Neural crest cell (in vitro differentiated cells): ENCODE measurements at places on chromosomes 13 and 19.

- no peak for DNase-seq
Observed at GRCh38 chr13:36979361-36980050, 19.6 kb downstream of the ALG5 start.

DNA sequence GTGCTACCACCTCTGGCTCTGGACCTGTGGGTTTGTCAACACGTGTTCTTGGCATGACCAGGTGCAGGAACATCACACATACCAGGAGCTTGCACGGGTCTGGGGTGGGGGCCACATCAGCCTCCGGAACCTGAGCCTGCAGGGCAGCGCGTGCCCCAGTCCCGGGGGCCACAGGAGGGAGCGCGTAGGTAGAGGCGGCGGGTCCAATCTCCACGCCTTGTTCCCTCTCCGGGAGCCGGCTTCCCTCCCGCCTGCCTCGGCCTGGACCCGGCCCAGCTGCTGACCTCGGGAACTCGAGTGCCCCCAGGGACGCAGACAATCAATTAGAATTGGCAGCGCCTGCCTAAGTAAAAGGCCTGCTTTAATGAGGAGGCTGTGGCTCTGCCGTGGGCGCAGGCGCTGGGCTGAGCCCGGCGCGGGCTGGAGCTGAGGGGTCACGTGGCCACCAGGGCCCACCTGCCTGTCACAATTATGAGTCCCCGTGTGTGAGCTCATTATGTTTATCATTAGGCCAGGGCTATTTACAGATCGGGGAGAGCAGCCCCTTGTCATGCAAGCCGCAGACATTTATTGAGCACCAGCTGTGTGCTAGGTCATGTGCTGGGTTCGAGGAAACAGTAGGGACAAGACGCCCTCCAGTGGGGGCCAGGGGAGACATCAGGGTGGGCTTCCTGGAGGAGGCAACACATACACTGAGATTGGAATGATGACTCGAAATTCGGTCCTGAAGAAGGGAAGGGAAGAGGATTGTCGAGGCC lies 32.2 kb upstream of the TNFAIP8L1 start:
- DNase-seq, result peak; percentile 64

- DNase-seq, result no peak
Observed at GRCh38 chr13:23986619-23987018, 89.3 kb upstream of the C1QTNF9B start.

- DNase-seq, result no peak
Observed at GRCh38 chr13:109090796-109091195, 461.4 kb downstream of the MYO16 start.

DNA sequence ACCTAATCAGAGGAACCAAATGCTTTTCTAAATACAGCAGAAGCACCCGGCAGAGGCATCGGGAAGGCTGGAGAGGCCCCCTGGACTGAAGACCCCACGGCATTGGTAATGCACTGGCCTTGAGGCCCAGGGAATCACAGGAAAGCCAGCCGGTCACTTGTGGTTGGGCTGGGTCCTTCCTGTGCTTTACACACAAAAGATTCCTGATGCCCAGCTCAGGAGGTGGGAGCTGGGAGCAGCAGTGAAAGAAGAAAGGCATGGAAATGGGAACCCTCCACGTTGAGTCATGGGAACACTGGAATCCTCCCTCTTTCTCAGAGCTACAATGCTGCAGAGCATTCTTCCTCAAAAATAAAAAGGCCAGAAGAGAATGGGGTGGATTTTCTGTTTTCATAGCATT lies 126.4 kb downstream of the TNFRSF19 start:
- DNase-seq, result no peak

- DNase-seq, result no peak
Observed at GRCh38 chr13:70634893-70635292, 526.6 kb upstream of the KLHL1 start.

DNA sequence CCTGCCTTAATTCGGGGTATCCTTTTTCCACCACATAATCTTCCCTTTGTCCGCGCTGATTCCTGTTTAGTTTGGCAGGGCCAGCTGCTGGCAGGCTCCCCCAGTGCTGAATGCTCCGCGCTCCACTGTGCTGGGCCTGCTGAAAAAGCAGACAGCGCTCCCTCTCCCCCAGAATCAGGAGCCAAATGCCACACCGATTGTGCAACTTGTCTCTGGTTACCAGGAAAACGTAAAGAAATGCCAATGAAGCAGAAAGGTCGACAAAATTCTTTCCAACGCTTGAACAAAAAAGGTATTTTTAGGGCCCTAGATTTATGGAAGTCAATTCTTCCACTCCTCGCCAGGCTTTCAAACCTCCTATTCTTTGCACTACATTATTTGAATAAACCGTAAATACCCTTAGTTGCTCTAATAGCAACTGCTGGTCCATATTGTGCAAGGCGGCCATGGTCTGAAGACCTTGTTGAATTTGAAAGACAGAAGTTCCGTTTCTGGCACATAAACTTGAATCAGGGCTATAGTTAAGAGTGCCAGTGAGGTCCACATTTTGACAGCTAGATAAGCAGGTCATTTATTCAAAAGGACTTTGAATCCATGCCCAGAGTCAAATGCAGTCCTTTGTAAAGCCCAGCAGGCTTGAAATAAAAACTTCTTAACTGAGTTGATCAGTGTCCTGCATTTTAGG lies 206.7 kb upstream of the RFC3 start:
- DNase-seq, result peak; percentile 36

- no peak for DNase-seq
Observed at GRCh38 chr13:31421756-31422155, 222.0 kb downstream of the B3GLCT start.

GRCh38 chr13:26976313-26976712 lies 195.3 kb downstream of the USP12 start:
- no peak for DNase-seq

DNA sequence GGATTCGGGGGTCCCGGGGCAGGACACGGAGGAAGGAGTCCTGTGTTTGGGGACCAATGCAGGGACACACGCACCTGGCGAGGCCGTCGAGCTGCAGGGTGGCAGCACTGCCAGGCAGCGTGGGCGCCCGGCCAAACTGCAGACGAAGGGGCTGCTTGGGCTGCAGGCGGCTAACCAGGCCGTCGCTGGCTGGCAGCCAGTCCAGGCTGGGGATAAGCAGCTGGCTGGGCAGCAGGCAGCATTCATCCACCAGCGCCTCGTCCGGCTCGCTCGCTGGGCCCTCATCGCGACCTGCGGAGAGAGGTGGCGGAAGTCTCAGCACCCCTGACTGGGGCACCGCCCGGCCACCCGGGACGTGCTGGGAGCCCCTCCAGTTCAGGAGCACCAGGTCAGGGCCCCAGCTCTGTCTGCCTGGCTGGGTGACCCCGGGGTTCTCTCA lies 11.5 kb downstream of the CFD start:
- DNase-seq, result no peak

- DNase-seq, result no peak
Observed at GRCh38 chr19:51027873-51028272, 1.5 kb upstream of the KLK11 start.

GRCh38 chr13:99323488-99323887 lies 16.3 kb upstream of the GPR183 start:
- DNase-seq, result no peak

DNA sequence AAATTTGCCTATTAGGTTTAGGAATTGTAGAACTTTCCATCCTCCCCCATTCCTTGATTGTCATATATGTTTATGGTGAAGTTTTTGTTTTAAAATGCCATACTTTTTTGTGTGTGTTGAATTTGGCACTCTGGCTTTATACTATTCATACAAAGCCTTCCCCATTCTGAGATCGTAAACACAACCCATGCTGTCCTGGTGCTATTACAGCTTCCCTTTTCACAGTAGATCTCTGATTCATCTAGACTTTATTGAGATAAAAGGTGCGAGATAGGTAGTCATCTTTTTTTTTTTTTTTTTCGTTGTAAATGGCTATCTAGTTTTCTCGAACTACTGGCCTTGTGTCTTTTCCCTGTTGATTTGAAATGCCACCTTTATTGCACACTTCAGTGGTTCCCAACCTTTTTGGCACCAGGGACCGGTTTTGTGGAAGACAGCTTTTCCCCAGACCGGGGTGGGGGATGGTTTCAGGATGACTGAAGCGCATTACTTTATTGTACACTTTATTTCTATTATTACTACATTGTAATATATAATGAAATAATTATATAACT lies 94.6 kb downstream of the LRCH1 start:
- no peak for DNase-seq

DNA sequence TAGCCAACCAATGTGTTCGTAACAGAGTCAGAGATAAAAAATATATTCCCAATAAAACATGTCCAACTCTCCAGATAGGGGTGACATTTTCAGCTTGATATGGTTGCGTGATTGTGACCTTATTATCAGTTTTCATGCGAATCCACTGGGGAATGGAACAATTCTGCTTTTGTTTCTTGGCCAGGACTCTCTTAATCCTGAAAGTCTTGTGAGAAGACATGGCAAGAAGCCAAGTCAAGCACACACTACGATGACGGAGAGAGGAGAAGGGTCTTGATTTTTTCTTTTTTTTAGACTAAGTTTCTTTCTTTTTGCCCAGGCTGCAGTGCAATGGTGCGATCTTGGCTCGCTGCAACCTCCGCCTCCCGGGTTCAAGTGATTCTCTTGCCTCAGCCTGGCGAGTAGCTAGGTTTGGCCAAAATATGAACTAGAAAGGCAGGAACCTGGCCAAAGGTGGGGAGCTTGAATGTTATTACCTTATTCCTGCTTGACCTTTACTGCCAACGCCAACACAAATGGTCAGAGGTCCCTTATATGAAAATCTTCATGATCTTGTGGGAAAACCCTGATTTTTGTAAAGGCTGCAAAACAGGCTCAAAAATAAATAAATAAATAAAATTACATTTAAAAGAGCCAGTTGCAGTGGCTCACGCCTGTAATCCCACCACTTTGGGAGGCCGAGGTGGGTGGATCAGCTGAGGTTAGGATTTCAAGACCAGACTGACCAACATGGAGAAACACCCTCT lies 14.5 kb downstream of the ZNF816 start:
- no peak for DNase-seq

GRCh38 chr13:29266261-29266660 lies 329.2 kb downstream of the SLC7A1 start:
- DNase-seq, result no peak

- DNase-seq, result no peak
Observed at GRCh38 chr19:58054901-58055874, 3.9 kb upstream of the ZNF135 start.

DNA sequence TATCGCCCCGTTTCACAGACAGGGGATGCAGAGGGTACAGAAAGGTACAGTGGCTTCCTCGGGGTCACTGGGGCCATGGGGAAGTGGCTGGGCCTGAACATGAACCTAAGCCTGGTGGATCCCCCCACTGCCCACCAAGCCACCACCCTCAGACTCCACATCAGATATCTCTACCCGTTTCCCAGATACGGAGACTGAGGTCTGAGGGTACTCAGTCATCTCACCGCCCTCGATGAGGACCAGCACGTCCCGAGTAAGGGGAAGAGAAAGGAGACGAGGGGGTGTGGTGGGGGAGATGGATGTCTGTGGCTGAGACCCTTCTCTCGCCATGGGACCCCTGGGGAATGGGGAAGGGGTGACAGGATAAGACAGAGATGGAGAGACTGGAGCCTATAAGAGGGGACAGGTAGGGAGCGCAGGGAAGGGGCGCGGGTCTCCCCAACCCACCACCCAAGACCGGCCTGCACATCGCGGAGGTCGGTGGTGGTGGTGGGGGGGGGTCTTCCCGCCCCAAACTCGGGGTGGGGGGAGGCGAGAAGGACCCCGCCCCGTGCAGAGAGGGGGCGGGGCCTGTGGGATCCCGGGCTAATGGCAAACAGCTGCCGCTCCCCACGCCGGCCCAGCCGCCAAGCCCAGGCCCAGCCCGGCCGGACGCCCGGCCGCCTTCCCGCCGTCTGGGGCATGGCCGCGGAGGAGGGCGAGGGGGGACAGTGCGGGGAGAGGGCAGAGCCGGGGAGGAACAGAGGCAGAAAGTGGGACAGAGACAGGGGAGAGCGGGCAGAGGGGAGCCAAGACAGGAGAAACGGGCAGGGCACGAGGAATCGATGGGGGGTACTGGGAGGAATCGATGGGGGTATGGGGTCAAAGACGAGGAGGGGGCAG lies 698 bp downstream of the KANK2 start:
- no peak for DNase-seq

- no peak for DNase-seq
Observed at GRCh38 chr13:44557986-44558385, 18.1 kb downstream of the TSC22D1 start.

DNA sequence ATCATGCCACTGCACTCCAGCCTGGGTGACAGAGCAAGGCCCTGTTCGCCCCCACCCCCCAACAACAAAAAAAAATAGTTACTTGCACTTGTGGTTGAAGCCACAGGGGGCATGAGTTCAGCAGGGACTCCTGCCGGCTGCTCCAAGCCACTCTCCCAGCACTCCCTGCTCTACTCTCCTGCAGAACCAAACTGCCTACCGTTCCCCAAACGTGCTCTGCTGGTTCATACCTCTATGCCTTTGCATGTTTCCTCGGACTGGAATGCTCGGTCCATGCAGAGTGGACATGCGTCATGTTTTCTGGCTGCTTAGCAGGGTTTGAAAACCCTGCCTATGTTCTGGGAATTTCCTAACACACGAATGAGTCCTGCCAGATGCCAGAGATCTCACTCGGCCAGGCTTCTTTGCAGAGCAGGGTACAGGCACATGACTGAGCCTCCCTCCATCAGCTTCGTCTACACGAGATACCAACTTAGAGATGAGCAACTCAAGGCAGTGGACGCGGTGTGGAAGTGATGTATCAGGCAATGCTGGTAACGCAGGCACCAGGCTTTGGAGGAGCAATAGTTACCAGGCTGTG lies 8.5 kb upstream of the SLC25A15 start:
- no peak for DNase-seq

DNA sequence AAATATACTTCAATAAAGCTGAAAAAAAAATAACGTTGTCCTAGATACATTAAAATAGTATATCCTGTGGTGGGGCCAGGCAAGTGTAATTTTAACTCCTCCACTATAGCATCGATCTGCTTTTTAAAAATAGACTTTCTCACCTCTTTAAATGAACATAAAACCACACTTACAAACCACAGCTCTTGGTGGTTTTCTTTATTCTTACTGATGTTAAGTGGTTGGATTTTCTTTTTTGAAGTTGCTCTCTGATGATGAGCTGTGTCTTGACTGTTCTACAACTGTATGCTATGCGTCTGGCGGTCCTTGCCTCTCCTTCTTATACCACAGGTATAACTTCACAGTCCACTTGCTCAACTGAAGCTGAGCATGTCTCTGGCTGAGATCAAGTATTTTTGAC lies 721.5 kb upstream of the KLHL1 start:
- no peak for DNase-seq

GRCh38 chr19:18856385-18857126 lies 24.8 kb downstream of the UPF1 start:
- no peak for DNase-seq

DNA sequence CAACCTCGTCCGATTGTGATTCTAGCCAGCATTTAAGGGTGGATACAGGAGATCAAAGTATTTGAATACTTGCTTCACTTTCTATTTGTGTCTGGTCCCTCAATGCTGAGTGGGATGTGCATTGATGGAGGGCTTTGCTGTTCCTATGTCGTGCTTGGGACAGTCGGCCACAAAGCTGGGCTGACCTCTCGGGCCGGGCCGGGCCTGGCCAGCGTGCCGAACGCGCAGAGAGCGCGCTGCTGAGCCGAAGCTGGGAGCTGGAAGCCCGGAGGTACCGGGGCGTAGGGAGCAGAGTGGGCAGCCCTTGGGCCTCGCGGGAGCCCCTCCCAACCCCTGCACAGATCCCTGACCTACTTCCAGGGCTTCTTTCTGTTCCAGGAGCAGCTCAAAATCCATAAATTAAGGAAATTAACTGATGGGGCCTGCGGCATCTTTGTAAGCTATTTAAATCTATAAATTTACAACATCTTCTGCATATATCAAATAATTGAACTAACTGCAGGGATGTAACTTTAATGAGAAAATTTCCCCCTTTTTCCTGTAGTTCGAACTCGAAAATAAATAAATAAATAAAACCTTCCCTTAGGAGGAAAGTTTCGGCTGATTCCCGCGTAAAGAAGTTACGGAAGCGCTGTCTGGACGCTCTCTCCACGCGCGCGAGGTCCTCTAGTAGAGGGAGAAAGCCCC lies 1.8 kb upstream of the KCTD15 start:
- DNase-seq, result no peak
